ENCODE measurements at places on chromosomes 7 and 10.
A peak's percentile ranks its signal among the peaks of the same experiment; 100 is the strongest.

DNA sequence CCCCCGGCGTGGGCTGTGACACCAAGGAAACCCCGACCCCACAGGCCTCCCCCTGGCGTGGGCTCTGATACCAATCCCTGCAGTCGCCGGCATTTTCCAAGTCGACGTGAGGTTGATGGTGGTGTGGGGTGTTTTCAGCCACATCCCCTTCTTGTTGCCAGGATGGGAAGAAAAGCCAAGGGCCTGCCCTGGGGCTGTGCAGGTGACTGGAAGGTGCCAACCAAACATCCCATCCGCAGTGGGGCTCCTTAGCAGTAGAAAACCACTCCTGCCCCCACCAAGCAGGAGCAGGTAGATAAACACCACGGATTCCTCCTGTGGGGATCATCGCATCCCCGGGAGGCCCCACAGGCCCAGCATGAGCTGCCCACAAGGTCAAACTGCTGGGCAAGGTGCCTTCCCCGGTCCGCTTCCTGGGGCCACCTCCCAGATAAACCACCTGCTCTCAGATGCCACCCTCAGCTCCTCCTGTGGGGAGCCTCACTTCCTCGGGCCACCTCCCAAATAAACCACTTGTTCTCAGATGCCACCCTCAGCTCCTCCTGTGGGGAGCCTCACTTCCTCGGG lies 88.5 kb upstream of the DIP2C start:
- no peak for DNase-seq

DNA sequence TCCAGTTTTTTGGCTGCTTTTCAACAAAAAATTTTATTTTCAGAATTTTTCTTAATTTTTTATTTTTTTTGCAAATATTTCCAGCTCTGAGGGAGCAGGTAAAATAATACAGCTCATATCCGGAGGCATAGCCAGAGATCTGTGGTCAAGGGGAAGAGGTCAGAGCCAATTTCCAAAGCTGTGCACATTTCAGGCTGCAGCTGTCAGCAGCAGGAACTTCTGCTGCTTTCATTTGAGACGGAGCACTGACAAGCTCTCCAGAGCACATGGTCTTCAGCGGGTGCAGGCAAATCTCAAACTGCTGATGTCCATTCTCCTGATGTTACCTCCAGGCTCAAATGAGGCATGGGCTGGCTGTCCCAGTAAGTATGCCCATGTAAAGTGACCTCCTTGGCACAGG lies 31.1 kb downstream of the SLC26A4 start:
- no peak for DNase-seq

- DNase-seq: no peak
Measured at GRCh38 chr10:108808228-108808627, 1115.1 kb downstream of the XPNPEP1 start.

DNA sequence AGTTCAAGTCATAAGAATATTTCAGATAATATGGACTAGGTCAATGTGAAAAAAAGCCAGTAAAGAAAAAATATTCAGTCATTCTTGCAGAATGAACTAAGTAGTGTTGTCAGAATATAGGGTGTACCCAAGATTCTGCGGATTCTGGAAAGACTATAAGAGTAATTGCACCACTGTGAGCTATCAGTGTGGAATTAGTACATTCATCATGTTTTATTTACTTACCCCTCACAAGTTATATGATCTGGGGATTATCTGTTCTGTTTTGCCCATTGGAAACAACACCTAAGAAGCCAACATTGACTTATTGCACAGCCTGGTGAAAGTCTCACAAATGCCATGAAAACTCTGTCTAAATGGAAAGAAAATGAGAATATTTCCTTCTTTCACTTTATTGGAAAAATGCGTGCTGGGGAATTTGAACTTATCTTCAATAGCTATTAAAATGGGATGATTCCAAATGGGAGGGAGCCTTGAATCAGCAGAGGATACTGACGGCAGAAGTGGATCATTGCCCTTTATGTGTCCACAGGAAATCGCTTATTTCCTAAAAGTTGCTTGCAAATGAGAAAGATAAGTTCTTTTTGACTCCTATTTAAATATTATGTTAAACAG lies 563.3 kb upstream of the POM121L12 start:
- DNase-seq: no peak

- no peak for DNase-seq
Measured at GRCh38 chr7:119908948-119909347, 364.0 kb upstream of the KCND2 start.

DNA sequence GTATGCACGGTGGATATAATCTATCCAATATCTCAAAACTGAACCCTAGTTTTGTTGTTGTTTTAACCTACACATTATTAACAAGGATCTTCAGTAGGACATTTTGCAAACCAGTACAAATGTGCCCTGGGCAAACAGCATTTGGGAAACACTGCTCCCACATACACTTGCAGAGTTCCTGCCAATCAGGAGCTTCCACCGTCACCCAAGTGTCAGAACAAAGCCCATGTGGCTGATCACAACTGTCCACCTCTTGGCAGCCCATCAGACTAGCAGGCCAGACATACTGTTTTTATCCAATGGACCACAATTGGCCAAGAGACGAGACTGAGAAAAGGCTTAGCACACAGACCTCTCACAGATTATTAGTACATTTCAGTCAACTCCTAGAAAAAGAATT lies 200.4 kb downstream of the FAM107B start:
- no peak for DNase-seq

DNA sequence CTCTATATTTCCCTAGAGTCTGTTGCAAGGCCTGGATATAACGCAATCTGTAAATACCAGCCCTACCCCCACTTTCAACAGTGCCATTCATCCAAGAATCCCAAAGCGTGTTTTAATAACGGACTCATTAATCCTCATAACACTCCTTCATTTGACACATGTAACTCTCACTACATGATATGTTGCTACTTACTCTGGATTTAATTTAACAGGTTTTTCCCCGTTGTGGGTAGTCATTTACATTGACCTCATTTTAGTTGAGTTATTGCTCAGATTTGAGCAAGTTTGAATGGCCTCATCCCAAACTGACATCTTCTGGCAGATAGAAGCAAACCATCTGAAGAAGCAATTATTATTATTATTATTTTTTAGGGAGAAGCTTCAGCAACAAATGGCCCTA lies 125.4 kb upstream of the NPVF start:
- no peak for DNase-seq

GRCh38 chr7:17009007-17009719 lies 127.4 kb upstream of the AGR3 start:
- DNase-seq: peak; percentile 6

GRCh38 chr10:98260752-98261151 lies 7.2 kb downstream of the LOXL4 start:
- no peak for DNase-seq

- DNase-seq: no peak
Measured at GRCh38 chr7:107236862-107237261, 68.1 kb downstream of the HBP1 start.

- no peak for DNase-seq
Measured at GRCh38 chr7:148398844-148399365, 191.7 kb upstream of the C7orf33 start.

GRCh38 chr10:11161910-11162309 lies 144.2 kb downstream of the CELF2 start:
- DNase-seq: no peak

DNA sequence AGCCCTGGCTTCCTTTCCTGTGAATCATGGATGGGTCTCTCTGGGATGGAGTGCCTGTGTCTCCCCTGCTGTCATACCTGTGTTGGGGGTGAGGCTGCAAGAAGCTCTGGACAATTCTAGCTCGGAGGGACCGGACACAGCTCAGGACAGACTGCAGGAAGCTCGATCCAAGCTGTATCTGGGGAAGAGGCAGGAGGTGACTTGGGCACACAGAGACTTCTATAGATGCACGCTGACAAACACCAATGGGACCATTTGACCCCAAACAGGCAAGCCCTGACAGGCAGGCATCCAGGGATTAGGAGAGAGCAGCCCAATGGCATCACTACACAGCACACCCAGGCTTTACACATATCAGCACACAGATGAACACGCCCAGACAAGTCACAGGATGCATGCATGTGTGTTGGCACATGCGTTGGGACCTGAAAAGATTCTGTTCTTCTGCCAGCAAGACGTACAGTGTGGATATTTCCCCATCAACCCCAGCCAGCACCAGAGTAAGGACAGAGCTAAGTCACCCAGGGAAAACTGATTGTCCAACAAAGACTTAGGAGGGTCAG lies 4.5 kb downstream of the LLCFC1 start:
- no peak for DNase-seq

GRCh38 chr7:100016215-100016901 lies 962 bp downstream of the ZKSCAN1 start:
- peak; percentile 17 for DNase-seq

DNA sequence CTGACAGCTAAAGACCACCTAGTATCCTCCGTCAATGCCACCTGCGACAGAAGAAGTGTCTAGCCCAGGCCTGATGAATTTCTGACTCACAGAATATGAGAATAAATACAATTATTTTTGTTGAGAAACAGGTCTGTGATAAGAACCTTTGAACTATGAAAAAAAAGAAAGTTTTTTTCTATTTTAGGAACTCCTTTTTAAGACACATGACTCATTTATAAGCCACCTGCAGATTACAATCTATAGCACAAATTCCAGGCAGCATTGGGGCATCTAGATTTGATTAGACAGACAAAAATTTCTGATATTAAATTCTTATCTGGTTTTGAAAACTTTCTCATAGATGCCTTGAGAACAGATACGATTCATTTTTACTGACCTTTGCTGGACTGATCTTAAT lies 256.7 kb upstream of the LYZL1 start:
- DNase-seq: no peak

- DNase-seq: no peak
Measured at GRCh38 chr10:38045129-38045528, 34.7 kb downstream of the ZNF33A start.

- DNase-seq: no peak
Measured at GRCh38 chr7:120303105-120303504, 30.1 kb downstream of the KCND2 start.

- no peak for DNase-seq
Measured at GRCh38 chr7:121605317-121605680, 209.2 kb upstream of the FAM3C start.

- DNase-seq: no peak
Measured at GRCh38 chr7:157611341-157611740, 274.5 kb downstream of the DNAJB6 start.
